ENCODE measurements at places on chromosomes 7 and 10.

- DNase-seq, result no peak
Observed at GRCh38 chr10:29588629-29589421, 45.9 kb downstream of the SVIL start.

- no peak for DNase-seq
Observed at GRCh38 chr10:79340646-79341244, 6.5 kb upstream of the PPIF start.

DNA sequence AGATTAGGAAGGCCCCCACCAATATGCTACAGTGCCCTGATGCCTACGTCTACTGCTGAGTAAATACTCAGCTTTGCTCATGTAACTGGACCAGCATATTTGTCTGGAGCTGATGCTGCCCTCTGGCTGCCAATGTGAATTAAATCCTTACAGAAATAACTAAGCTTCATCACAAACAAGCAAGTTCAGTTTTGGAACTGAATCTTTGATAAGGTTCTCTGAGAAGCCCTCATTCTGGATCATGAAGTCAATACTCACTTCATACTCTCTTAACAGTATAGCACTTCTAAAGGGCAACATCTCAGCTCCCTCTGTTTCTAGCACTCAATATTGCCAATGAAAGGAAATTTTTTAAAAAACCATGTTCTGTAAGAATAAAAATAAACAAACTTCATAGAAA, 246.7 kb downstream of the ETV1 start:
- DNase-seq, result peak; percentile 84

- no peak for DNase-seq
Observed at GRCh38 chr7:46301677-46302076, 380.6 kb upstream of the IGFBP3 start.

DNA sequence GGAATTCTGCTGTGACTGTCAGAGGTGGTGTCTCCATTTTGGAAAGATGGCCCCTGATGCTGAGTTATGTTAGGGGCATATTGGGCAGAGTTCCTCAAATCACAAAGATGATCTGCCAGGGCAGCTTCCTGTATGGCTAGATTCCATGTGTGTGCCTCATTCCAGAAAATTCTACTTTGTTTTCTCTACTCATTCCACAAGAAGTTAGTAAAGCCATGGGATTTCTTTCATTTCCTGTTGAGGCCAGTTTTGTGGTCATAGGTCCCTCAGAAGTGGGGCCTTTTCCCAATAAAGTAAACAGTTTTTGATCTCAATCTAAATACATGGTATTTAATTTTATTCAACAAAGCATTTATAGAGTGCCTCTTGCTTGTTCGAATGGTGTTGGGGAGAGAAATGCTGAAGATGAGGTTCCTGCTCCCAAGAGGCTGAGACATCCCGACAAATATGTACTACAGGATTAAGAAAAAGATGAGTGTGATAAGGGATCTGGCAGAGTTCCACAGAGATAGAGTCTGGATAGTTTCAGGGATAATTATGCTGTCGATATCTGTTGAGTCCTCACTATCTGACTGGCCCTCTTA, 33.0 kb downstream of the MINDY4 start:
- no peak for DNase-seq

DNA sequence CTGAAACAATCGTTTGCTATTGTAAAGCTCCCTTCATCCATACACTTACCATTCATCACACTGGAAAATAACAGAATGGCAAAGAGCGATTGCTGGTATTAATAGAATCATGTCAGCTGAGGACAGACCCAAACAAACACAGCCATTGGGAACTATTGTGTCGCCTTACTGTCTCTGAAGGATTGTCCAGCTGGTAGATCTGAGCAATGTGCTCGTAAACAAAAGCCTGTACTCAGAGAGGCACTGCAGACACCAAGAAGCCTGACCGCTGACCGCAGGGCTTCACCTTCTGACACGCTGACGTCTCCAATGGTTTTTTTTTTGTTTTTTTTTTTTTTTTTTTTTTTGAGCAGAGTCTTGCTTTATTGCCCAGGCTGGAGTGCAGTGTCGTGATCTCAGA, 151.0 kb upstream of the FRMD4A start:
- peak; percentile 94 for DNase-seq

- DNase-seq, result no peak
Observed at GRCh38 chr10:7161484-7162250, 249.2 kb downstream of the SFMBT2 start.

DNA sequence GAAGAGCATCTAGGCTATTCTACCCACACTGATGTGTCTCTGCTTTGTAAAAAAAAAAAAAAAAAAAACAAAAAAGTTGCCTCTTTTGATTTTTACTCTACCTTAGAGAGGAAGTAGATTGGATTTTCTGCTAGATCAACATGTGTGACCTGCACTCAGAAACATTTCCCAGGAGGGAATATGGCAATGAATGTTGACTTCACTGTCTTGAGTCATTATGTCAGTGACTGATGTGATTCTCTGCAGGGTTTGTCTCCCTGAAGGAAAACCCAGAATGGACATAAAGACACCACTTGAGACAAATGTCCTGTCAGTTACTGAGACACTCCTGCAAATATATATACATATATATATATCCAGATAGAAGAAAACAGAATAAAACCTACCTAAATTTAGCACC, 370.3 kb downstream of the BMPER start:
- DNase-seq, result no peak

- DNase-seq, result no peak
Observed at GRCh38 chr7:107628461-107629064, 32.1 kb upstream of the SLC26A4 start.
